ENCODE measurements at places on chromosomes 4 and X.
A peak's percentile ranks its signal among the peaks of the same experiment; 100 is the strongest.

DNA sequence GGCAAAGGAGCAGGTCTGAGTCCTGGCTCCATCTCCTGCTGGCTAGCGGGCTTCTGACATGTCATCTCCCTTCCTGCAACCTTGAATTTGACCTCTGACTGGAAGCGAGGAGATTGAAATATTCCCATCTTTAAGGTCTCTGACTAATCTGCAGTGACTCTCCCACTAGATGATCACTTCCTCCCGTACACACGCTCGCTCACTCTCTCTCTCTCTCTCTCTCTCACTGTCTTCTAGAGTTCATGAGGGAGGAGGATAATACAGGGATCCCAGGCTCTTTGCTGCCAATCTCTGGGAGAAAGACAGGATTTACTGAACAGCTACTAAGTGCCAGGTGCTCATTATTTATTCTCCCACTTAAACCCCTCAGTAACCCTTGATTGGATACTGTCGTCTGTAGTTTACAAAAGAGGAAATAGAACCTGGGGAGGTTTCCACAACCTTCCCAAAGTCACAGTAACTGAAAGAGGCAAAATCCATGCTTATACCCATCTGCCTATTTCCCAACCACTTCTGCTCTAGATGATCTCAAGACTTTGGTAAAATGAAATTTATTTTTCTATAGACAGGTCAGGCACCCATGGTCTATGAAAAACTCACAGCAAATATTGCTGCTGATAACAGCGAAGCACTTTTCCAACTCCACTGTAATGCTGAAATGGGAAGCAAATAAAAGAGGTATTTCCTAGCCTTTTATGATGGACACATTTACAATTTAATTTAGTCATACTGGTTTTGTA, 193.5 kb upstream of the C1QTNF7 start:
- no peak for DNase-seq

DNA sequence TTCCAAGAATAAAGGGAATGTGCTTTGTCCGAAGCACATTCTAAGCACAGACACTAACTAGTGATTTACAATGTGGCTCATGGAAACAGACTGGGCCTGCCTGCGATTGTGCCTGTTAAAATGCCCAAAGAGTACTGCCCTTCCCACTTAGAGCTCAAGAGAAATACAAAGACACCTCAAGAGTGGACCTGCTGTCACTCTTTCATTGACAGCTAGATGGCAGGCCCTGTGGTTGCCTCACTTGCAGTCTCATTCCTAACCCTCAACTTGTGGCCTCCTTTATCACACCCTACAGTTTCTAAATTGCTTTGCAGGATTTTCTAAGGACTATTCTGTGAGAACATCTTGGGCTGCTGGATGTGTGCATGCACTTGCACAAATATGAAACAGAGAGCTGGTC, 331.0 kb upstream of the EMCN start:
- peak; percentile 8 for DNase-seq

GRCh38 chrX:43087830-43088229, 309.9 kb upstream of the PPP1R2C start:
- DNase-seq = no peak

DNA sequence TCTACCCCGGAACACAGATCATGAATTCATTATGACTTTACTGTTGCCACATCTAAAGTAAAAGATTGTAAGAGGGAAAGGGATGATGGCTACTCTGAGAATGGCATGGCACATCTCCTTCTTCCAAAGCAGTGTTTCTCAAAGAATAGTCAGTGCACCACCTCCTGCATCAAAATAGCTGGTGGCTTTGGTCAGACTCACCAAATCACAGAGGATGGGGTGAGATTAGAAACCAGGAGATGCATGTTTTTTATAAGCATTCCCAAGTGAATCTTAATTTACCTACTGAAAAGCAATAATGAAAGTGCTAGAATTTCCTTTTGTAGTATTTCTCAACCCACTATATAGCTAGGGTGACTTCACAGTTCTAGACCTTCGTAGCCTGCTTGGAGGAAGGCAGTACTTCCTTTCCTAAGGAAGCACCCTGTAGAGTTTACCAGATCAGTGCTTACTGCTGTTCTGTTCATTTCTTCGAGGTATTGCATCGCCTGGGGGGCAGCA, 340.8 kb upstream of the KLF3 start:
- no peak for DNase-seq

DNA sequence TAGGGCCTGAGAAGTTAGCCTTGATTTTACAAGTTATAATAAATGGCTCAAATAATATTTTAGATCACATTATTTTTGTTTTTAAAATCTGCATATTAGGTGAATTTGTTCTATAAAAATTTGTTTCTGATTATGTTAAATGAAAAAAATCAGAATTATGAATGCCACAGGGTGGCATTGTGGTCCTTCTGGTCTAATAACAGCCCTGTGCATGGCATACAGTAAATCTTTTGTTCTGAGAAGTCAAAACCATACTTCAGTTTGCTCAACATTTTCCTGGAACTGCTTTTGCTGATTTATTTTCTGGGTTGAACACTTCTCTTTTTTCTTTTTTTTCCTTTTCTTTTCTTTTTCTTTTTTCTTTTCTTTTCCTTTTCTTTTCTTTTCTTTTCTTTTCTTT, 101.0 kb upstream of the UBQLN2 start:
- no peak for DNase-seq
